CD4-positive, alpha-beta T cell treated with Interleukin-6 at 100 ng/mL for 8 hours (primary cell): ENCODE measurements at places on chromosomes 6 and 20.

DNA sequence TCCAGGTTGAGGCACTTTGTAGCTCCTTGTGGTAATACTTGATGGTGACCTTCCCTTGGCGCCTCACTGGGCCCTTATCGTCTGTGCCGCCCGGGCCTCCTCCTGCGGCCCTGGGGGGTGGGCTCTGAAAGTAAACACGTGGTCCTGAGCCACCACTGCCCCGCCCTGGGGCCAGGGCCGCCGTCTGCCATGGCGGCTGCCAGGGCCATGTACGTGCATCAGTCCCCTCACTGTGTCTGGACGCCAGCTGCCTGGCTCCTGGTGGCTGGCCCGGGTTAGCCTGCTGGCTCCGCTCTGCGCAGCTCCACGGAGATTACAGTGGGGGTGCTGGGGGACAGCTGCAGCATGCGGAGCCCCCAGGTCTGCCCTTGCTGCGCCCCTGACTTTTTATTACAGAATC lies 81.8 kb upstream of the CENPW start:
- DNase-seq: no peak

- DNase-seq: no peak
Measured at GRCh38 chr6:6377621-6378020, 57.2 kb upstream of the F13A1 start.

GRCh38 chr20:58233881-58234528 lies 5.6 kb upstream of the ANKRD60 start:
- DNase-seq: no peak

DNA sequence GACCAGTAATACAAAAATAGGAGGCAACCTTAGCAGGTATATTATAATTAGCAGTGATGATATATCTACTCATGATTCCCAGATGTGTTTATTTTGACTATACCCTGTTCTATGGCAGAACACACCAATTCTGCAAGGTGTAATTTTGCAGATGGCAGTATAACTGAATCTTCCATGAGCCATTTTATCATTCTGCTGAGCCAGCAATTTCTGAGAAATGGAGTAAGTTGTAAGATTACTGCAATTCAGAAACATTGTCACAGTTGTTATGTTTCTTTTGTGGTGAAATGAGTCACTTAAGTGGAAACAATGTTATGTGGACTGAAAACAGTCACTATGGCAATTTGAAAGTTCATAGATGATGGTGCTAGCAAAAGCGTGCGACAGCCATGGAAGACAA lies 63.7 kb upstream of the RIMS1 start:
- no peak for DNase-seq

DNA sequence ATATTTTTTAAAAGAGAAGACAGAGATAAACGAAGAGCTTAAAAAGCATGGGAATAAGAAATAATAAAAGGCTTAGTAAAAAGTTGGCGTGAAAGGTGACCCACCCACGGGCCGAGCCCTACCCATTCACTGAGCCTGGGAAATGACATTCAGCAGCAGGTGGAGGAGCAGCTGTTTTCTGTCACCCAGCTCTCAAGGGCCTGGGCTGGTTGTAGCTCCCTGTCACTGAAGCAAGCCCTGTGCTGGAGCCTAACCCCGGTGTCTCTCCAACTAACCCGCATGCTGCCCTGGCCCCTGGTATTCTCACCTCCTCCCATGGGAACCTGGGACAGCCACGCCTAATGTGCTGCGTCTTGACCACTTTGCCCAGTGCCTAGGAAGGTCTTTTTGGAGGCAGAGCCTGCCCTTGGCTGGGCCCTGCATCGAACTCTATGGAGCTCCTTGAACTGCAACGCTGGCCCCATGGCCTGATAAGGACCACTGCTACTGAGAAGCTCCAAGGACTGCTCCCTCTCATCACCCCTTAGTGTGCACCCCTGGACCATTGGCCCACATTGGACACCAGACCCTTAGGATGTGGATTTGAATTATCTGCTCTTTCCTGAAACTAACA lies 68.8 kb upstream of the IYD start:
- DNase-seq: no peak

- peak; percentile 72 for DNase-seq
Measured at GRCh38 chr6:149140910-149141290, 176.6 kb upstream of the TAB2 start.

GRCh38 chr6:41161851-41162552 lies 914 bp downstream of the TREM2 start:
- DNase-seq: no peak

- no peak for DNase-seq
Measured at GRCh38 chr20:63342561-63343459, 18.3 kb downstream of the CHRNA4 start.

- DNase-seq: no peak
Measured at GRCh38 chr20:63942969-63943807, 13.0 kb downstream of the UCKL1 start.

DNA sequence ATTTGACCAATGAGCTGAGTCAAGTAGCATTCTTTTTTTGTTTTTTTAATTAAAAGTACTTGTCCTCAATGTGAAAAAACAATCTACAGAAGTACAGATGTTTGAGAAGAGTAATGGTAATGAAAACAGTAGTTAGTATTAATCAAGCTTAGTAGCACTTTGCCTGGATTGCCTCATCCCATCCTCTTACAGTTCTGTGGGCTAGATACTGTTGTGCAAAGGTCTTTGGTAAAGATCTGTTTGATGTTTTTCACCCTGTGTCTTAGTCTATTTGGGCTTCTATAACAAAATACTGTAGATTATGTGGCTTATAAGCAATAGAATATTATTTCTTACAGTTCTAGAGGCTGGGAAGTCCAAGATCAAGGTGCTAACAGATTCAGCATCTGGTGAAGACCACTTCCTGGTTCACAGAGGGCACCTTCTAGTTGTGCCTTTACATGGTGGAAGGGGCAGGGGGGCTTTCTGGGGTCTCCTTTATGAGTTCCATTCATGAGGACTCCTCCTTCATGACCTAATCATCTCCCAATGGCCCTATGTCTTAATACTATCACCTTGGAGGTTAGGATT lies 84.3 kb downstream of the SHLD1 start:
- no peak for DNase-seq

- DNase-seq: no peak
Measured at GRCh38 chr6:41488433-41489119, 57.6 kb upstream of the FOXP4 start.

DNA sequence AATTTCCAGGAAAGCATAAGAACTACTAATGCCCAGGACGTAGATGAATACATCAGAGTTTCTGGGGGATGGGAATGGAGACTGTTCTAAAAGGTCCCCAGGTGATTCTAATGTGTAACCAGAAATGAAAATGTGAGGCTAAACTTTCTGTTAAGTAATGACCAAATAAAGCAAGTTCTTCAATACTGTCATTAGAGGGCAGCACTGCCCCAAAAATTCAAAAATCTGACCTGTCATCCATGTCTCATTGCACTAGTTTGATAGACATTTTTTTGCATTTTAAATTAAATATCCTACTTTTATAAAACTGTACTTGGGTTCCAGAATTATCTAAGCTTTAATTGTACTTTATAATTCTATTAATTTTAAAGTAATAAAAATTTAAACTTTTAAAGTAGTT lies 94.9 kb downstream of the RFX6 start:
- DNase-seq: no peak

GRCh38 chr20:40698744-40699143 lies 9.7 kb upstream of the MAFB start:
- DNase-seq: no peak

DNA sequence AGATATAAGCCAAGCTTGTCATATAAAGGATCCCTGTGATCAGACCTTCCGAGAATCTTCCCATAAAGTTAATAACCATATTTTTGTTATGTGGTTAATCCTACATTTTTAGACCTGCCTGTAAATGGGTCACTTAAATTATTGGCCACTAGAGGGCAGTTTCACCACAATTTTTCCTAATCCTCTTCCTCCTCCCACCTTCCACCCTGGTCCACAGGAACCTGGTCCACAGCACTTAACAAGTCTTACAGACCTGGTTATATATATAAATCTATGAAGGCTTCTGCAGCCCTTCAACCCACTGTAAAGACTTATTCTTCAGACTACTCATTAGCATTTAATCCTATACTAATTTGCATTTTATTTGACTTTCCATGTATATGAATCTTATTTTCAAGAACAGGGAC lies 28.3 kb downstream of the MRS2 start:
- peak; percentile 31 for DNase-seq

DNA sequence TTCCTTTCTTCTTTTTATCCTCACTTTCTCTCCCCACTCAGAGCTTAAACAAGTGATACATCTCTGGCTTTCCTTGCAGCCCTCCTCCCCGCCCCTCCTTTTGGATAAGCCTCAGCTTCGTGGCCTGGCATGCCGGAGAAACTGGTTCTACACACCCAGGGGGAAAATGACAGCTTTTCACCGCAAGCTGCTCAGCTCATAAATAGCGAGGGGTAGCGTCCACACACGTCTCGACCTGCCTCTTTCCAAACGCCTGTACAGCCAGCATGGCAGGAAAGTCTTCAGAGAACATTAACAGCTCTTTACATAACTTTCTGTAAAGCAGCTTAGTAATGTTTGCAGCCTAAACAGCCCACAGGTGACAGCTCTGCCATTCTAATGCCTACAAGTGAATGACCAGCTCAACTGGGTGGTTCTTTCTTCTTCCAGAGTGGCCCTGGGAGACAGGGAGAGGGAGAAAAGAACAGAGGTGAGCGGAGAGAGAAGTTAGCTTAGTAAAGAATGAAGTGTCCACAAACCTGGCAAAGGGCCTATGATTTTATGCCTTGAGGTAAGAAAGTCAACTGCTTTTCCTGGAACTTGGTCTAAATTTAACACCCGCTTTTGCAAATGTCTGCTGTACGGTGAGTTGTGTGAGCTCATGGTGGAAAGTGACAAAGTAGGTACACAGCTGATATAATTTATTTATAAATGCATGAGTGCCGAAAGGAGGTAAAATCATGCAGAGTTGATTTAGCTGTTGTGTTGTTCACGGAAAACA lies 251.5 kb downstream of the TFAP2A start:
- DNase-seq: no peak

DNA sequence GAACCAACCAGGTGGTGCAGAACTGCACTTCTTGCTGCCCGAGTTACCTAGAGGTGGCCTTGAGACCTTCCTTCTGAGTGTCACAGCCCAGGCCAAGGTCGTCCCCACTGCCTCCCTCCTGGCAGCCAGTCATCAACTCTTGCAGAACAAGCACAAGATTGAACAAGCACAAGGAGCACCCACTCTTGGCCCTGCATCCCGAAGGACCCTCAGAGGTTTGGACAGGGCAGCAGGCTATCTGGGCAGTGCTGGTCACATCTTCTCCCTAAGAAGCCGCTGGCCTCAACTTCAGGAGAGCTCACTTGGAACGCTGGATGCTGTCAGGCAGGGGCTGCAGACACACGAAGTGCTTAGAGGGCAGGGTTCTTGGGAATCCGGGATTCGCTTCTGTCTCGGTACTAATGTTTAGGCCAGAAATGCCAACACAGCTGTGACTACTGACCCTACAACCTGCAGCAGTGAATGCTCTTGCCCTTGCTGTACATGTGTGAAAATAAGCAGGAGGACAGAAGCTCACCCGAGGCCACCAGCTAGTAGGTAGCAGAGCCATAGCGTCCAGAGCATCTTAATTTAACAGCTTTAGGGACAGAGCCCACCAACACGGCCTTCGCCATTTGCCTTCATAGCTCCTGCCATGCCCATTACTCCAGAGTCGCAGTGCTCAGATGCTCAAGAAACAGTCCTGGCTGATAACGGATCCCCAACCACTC lies 4.0 kb upstream of the ACSS1 start:
- DNase-seq: no peak

DNA sequence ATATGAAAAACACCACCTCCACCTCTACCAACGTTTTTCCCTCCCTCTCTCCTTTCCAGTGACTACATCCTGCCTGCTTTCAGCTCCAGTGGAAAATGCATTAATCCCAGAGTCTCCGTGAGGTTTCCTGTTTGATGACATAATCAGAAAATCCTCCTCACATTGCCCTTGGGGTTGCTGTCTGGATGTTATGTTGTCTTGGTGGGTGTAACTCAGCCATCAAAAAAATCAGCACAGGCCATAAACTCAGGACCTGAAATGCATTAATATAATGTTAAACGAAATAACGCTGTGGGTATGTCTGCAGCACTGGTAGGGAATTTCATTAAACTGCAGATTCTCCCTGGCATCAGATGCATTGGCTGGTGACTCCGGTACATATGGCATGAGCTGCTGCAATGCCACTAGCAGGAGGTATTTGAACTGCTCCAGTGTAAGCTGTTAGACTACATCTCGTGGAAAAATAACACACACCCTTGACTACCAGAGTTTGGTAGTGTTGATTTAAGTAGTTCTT lies 297.8 kb downstream of the PRL start:
- DNase-seq: no peak

DNA sequence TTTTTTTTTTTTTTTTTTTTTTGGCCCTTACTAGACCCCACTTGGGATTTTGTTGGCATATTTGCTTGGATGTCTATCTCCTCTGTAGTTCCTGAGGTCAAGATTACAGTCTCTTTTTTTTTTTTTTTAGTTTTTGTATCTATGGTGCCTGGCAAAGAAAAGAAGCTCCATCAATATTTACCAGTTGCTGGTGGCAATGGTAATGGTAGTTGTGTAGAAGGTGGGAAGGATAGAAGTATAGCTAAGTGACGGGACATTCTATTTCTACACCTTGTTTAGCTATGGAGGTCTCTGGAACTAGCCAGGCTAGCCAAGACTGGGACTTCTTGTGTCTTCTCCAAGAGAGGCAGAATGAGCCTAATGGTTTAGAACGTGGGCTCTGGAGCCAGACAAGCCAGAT lies 42.2 kb upstream of the TNFAIP3 start:
- no peak for DNase-seq

DNA sequence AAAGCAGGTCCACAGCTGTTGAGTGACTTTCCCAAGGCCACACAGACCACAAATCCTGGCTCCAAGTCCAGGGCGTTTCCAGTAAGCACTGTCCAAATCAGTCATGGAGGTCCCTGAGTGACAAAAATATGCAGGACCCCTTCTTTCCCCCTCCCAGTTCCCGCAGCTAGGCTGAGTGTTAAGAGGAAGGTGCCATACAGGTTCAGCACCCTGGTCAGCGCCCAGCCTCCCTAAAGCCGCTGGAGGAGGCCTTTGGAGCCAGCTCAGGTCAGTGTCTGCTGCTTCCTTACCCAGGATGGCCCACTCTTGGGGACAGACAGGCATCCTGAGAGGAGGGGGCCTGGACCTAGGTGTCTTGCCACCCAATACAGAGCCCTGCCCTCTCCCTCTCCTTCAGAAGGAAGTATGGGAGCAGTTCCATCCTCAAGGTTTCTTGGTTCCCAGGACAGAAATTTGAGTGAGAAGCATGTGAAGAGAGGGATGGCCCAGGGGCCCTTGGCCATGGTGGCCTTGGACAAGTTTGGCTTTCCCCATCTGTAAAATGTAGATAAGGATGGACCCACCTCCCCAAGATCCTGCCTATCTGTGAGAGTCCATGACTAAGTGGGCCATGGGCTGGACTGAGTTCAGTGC lies 13.2 kb downstream of the TMEM74B start:
- no peak for DNase-seq

DNA sequence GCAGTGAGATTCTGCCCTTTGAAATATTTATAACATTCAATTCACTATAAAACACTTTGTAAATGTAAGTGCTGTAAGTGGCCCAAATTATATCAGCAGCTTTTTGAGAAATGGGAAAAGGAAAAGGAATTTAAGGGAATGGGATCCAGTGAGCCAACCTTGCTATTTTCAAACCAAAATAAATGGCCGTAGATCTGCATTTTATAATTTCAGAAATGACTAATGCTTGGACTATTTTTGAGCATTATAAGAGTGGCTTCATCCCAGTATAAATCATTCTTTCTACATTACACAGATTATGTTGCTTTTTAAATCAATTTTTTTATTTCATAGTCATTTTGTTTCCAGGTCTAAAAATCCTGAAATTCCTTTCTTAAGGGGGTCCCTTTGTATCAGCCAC lies 49.2 kb downstream of the ANKRD6 start:
- no peak for DNase-seq
